ENCODE measurements at places on chromosomes 1 and 21.

- DNase-seq, result no peak
Measured at GRCh38 chr1:151476083-151476482, 16.8 kb upstream of the POGZ start.

GRCh38 chr1:247293047-247293446, 37.2 kb downstream of the VN1R5 start:
- no peak for DNase-seq

- no peak for DNase-seq
Measured at GRCh38 chr1:115501476-115501875, 140.3 kb upstream of the VANGL1 start.

GRCh38 chr1:25451908-25452307, 21.2 kb downstream of the MACO1 start:
- no peak for DNase-seq

DNA sequence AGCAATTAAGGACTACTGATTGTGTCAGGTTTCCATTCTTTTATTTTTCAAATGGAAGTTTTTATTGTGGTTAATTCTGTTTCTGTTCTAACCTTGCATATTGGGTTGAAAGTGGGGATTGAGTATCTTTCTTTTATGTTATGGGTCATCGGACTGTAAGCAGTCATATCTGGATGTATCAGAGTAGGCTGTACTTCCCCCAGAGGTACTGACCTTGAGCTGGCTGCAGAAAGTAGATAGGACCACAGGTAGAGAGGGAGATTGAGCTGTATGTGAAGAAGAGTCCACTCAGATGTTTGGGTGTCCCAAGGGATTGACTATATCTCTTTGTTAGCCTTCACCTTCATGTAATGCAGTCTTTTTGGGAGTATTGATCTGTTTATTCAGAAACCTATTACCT, 20.5 kb upstream of the ALG14 start:
- DNase-seq, result no peak

GRCh38 chr1:48665708-48666407, 110.8 kb downstream of the BEND5 start:
- no peak for DNase-seq

DNA sequence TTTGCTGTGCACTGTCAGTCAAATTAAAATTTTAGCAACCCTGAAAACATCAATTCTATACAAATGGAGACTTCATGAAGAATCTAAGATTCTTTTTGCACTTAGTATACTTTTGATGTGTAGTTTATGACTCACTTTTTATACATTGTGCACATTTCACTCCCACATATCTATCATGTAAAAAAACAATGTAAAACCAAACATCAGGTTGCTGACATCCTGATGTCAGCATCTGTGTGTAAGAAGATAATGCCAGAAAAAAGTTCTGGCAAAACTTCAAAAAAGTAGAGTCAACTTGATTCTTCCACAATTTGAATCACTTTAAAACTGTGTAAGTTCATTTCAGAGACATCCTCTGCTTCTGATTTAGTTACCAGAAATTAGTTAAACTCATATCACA, 115.7 kb downstream of the CENPF start:
- DNase-seq, result no peak

GRCh38 chr21:27590271-27590670, 623.4 kb upstream of the ADAMTS5 start:
- DNase-seq, result no peak

DNA sequence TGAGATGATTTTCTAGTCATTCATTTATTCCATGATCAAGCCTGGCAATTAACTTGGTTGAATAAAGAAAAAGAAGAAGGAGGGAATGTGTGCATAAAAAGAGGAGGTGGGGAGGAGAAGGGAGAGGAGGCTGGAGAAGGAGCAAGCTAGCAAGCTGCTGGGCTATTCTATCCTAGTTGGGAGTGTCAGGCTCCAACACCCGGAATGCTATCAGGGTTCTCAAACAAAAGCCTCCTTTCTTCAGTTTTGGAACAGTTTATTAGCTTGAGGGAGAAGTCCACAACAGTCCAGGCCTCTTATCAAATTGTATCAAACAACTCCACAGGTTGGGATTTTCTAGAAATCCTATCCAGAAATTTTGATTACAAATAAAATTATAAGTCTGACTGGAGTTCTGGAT, 80.0 kb downstream of the BCAR3 start:
- no peak for DNase-seq
